ENCODE measurements at places on chromosomes 12 and 14.

DNA sequence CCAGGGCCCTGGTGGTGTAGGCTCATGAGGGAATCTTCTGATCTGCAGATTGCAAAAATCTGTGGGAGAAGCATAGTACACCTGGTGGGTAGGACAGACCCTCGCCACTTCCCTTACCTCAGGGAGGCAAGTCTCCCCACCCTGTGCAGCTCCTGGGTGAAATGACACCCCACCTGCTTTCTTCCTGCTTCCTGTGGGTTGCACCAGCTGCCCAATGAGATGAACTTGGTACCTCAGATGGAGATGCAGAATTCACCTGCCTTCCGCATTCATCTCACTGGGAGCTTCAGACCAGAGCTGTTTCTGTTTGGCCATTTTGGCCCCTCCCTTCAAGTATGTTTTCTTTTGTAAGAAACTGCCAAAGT is 4.7 kb downstream of the CLEC2D start:
- DNase-seq = no peak

- DNase-seq = no peak
Measured at GRCh38 chr14:88129306-88130056, 124.5 kb downstream of the GPR65 start.

DNA sequence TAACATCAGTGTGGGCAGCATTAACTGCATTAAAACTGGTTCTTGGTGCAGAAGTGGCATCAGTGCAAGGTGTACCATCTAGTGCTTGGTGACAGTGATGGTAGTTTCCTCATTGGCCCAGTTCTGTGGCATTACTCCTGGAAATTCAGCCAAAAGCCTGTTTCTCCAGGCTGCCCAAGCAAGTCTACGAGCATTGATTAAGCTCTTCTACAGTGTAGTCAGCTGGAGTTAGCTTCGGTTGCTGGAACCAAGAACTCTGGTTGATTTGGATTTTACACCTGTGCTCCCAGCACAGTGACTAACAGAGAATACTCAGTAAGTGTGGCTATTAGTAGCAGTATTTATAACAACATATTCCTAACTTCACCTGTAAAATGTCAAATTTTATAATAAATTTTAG is 84.9 kb upstream of the ZDHHC17 start:
- DNase-seq = no peak

DNA sequence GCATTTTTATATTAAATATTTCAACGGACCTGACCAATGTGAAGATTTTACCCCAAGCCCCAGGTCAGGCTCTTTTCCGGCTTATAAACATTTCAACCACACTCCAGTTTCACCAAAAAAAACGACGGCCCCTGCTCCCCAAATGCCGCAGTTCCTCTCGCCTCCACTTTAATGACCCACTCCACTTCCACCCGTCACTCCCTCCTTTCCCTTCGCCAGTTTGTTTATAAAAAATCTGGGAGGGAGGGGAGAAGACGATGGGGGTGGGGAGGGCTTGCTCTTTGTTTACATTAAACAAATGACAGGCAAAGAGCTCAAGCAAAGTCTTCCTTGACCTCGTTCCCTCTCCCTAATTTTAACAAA is 5.4 kb downstream of the SIX6 start:
- no peak for DNase-seq

GRCh38 chr14:76024211-76024907 is 38.8 kb downstream of the IFT43 start:
- DNase-seq = no peak

- DNase-seq = no peak
Measured at GRCh38 chr12:69994724-69995173, 169.7 kb downstream of the MYRFL start.

- DNase-seq = no peak
Measured at GRCh38 chr14:81385419-81385818, 14.7 kb downstream of the STON2 start.

Measured in D721Med (cell line).